GM04503 (cell line): ENCODE measurements at places on chromosomes 3 and 15.

- no peak for DNase-seq
Measured at GRCh38 chr3:118671192-118671591, 363.5 kb downstream of the IGSF11 start.

DNA sequence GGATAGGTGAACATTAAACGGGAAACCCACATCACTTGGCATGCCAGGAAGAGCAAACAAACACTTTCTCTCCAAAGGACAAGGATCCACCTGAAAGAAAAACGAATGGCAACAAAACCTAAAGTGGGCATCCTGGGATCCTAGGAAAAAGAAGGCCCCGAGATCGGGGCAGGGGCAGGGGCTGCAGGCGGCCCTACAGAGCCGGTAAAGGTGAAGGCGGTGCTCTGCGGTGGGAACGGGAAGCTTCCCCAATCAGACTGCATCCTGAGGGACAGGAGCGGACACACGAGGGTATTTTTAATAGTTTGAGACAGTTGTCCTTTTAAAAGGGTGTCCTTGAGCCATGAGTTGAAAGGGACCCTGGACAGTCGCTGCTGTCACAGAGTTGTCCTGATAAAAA lies 24.9 kb upstream of the GABRA5 start:
- DNase-seq = no peak

DNA sequence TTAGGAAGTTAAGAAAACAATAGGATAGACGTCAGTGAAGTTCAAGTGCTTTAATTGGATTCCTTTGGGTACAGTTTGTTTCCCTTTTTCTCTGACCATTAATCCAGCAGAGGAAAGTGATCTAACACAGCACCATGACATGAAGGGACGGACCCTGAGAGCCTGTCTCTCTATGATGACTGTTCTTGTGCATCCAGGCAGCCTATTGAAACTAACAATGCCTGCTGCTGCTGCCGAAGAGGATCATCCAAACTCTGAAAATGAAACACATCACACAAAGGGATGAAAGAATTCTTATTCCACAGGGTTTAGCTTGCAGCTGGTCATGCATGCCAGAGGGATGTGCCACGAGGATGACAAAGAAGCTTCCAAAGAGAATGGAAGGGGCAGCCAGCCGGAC lies 75.5 kb downstream of the ZBTB20 start:
- DNase-seq = peak; percentile 80

DNA sequence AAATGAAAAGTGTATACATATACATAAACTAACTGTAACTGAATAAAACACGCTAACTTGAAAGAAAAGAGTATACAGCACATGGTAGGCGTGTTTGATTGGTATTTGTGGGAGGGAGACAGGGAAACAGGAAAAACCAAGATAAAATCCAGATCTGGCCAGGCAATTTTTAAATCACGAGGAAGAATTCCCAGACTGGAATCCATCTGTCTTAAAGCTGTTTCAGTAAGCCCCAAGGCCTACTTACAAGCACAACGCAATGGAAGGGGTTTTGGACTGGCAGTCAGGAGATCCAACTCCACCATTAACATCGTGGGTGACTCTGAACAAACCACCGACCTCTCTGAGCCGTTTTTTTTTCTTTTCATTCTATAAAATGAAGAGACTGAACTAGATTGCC lies 195.8 kb downstream of the OSBPL10 start:
- no peak for DNase-seq

DNA sequence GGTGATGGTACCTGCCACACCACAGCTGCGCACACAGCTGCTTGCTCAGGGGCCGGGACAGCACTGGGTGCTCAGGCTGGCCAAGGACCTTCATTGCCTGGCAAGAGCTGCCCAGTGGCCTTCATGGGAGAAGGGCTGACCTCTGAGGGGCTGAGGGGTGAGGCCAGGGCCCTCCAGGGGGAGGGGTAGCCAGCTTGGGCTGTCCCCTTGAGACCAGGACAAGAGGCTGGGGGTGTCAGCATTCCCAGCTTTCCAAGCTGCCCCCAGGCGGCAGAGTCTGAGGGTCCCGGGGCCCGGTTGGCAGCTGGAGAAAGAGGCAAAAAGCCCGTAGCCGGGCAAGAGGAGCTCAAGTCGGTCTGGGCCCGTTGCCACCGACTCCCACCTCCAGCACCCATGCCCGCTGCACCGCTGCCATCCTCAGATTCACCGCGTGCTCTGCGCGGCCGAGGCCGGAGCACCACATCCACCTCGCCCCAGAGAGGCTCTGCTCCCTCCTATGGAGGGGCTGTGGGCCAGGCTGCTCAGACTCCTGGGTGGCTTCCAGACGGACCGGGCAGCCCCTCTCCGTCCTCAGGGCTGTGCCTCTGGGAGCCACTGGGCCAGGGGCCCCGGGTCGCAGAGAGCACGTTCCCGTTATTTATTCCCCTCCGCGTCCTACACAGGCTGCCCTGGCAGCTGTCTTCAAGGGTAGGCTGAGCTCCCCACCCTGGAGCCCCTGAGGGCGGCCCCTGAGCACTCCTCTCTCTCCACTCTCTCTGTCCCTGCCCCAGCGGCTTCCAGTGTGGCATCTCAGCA lies 51.5 kb downstream of the PLXNA1 start:
- no peak for DNase-seq

DNA sequence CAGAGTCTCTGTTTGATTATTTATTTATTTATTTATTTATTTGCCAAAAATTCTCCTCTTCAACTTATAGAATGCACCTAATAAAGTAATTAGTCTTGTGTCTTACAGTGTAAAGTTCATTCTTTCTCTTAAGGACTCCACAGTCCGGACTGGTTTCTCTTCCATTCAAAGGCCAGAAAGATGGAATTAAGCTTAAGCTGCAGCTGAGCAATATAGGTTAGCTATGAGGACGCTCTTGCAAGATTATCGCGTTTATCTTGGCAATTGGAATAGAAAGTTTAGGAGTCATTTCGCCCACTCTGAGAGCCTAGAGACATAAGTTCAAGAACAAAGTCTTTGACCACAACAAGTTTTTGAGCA lies 15.0 kb downstream of the TAGLN3 start:
- no peak for DNase-seq

GRCh38 chr3:189488241-189488767 lies 142.9 kb upstream of the TP63 start:
- peak; percentile 28 for DNase-seq

DNA sequence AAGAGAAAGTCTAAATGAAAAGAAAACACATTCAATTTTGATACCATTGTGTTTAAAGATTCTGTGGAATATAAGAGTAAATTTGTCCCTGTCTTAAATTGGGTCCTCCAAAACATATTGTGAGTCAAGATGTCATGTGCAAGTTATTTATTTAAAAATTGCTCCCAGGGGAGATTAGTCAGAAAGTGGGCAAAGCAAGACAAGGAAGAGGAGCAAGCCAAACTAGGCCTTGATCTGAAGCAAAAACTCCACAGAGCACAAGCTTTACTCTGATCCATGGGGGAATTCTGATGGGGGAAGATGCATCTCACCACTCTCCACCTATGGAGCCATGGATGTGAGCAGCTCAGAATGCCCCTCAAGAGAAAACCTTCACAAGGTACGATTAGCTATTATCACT lies 342.8 kb upstream of the IL12A start:
- peak; percentile 48 for DNase-seq

DNA sequence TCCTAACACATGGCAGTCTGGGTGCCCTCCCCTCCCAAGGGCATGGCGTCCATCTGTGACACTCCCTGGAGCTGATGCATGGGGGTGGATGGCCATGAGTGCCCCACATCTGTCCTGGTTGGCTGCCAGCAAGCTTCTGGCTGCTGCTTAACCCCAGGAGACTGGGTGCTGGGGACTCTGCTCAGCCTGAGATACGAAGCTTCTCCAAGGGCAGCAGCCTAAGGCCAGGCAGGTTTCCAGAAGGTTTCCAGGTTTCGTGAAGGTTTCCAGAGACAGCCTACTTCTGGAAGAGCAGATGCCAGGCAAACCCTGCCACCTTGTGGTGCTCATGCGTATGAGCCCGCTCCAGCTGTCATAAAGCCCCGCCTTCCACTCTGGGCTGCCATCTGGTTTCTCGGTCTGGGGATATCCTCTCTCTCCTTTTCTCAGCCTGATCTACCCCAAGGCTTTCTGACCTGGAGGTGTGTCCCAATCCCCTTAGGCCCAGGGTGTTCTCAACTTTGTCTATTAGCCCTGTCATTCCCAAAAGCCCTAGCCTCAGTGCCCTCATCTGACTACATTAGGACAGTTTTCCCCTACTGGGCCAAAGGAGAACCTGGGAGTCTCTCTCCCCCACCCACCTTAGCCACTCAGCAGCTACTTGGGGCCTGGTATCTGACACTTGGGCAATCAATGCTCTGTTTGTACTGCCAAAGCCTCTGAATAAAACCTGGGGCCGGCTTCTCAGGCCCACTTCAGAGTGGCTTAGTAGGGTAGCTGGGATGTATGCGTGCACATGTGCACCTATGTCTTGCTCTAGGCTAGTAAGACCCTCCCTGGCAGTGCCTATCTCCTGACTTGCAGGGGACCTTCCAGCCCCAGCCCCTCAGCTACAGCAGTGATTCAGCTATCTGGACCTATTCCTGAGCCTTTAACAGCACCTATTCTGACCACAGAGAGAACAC lies 12.0 kb downstream of the MRPL46 start:
- DNase-seq = no peak

DNA sequence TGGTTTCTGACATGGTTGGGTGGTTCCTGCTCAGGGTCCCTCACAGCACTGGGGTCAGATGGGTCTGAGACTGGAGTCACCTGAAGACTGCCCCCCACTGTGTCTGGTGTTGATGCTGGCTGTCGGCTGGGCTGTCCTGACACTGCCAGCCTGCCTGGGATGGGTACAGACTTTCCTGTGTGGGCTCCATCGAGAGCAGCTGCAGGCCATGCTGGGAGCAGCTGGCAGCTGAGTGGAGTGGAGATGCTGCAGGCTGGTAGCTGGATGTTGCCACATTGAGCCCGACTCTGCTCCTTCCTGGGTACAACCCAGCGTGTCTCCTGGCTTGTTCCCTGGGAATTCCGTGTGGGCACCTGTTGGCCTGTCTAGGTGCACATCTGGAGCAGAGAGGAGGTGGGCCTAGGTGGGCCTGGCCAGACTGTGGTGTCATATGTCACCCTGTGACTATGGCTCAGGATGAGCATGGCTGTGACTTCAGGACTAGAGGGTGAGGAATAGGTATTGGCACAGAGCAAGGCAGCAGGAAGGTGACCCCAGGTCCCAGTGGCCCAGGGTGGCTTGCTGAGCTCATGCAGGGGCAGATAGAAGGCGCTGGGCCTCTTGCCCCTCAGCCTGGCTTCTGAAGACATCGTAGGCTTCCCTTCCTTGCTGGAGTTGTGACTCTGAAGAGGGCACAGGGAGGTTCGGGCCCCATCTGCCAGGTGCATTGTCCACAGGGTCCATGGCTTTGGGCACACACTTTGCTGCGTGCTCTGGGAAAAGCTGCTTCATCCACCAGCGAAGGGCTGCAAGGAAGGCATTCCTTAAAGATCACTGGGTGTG lies 40.0 kb upstream of the PRR23E start:
- no peak for DNase-seq

- no peak for DNase-seq
Measured at GRCh38 chr15:74692327-74692726, 3.5 kb downstream of the EDC3 start.

GRCh38 chr15:42493679-42494078 lies 1.8 kb upstream of the SNAP23 start:
- no peak for DNase-seq

- DNase-seq = no peak
Measured at GRCh38 chr3:151631946-151632345, 101.8 kb upstream of the AADACL2 start.

DNA sequence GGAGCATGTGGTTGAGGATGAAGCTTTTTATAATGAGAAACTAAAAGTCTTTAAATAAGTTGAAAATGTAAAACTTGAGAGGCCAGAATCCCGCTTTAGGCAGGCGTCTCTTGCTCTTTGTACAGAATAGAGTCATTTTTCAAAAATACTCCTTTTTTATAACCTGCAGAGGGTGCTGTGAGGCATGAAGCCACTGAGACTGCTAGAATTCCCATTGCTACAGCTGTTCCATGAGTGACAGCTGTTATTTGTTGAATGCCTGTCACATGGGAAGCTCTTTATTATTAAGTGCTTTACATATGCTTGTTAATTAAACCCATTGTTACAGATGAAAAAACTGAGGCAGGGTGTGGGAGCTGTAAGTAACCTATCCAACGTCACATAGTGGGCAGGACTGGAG lies 18.5 kb downstream of the MINAR1 start:
- DNase-seq = no peak

- no peak for DNase-seq
Measured at GRCh38 chr15:90720131-90720530, 3.0 kb downstream of the BLM start.

GRCh38 chr3:25801786-25802185 lies 11.9 kb downstream of the OXSM start:
- no peak for DNase-seq

DNA sequence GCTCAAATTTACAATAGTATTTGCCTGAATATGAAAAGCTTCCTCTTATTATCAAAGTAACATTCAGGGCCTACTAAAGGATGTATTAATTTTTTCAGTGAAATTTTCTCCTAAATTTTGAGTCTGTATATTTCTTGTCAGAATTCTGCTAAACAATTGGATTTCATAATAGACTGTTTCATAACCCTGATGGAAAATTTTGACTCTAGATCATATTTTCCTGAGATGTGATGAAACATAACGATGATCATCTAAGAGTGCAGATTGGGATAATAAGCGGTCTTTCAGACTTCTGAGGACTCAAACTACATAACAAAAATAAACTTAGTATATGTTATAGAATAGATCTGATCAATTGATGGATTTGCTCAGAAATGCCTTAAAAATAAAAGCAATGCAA lies 574.5 kb upstream of the TBL1XR1 start:
- DNase-seq = no peak

DNA sequence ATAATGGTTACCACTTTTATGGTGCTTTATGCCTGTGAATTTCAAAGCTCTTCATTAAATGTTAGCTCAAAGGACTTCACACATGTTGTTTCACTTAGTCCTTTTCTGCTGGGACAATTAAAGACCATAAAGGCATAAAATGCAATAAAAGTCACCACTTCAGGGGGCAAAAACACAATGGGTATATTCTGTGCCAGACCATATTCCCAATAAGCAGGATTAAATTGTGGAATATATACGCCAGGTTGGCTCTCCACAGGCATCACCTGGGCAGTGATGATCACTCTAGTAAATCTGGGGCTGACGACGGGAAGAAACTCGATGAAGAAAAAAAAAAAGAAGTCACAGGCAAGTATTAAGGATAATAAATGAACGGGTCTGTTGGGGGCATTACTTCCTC lies 370.2 kb upstream of the CNTN4 start:
- no peak for DNase-seq

- no peak for DNase-seq
Measured at GRCh38 chr3:148420242-148420641, 277.5 kb upstream of the AGTR1 start.

DNA sequence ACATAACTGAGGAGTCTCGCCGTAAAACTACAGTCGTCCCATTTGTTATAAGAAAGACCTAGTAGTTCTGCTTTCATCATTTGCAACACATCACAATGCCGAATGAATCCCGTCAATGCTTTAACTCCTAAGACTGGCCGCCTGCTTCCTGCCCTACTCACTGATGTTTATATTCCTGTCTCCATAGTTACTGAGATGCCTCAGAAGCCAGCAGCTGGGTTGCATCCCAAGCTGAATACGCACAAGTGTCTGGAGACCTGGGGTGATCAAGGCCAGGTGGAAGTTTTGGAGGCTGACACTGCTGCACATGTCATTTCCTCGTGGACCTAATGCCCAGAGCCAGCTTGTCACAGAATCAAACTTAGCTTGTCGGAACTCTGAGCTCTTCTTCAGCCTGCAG lies 95.2 kb upstream of the UBE2E1 start:
- DNase-seq = peak; percentile 56
